Uterus (tissue), 4 donors: ENCODE measurements at places on chromosomes 7 and 10. TPM values are rescaled to one million over a fixed set of nuclear protein-coding genes. Genes with fewer than 3 reads are reported as not detected.

DNA sequence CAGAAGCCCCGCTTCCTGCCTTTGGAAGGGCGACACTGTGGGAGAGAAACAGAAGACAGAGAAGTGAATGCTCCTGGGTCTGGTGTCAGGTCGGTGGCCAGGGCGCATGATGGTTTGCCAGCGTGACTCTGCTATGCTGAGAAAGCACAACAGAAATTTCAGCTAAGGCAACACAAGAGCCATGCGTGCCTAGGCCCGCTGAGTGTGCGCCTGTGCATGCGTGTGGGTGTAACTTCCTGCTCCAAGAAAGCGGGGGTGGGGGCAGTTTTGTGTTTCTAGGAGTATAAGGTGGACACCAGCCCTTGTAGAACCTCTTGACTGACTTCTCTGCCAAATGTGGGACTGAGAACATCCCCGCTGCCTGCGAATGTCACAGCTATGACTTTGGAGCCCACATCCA is 6.2 kb downstream of the IGFBP3 start:
- no peak for DNase-seq
- H3K27ac ChIP-seq, result no peak overlapping the region
- H3K27me3 ChIP-seq, result no peaks in the 10 kb centered on the region

DNA sequence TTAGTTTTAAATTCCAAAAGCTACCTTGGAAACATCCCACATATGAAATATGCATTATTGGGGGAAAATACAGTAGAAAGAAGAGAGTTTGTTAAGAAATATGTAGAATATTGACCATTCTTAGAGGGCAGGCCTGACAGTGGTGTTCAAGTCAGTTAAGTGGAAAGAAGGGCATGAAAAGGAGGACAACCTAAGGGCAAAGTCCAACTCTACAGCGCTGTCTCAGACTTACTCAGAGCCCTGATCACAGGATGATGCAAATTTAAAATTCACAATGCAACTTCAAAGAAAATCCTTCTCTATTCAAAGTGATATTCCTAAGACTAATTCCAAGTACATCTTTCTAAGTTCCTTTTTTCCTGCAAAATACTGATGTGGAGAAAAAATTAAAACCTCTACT is 139.1 kb upstream of the LRRTM3 start:
- H3K36me3 ChIP-seq, result no peaks in the 10 kb centered on the region
- H3K4me3 ChIP-seq, result no peak overlapping the region
- no peaks in the 10 kb centered on the region for H3K27me3 ChIP-seq
- DNase-seq, result no peak

POU6F2 gene
- total RNA-seq, result not detected

ALKBH4 gene
- total RNA-seq, result 11.8 TPM

GRCh38 chr7:148306759-148307158 is 283.8 kb upstream of the C7orf33 start:
- no peak overlapping the region for H3K27ac ChIP-seq
- H3K4me1 ChIP-seq, result no peaks in the 10 kb centered on the region
- no peaks in the 10 kb centered on the region for H3K36me3 ChIP-seq
- no peak overlapping the region for H3K4me3 ChIP-seq
- no peak for DNase-seq

DNA sequence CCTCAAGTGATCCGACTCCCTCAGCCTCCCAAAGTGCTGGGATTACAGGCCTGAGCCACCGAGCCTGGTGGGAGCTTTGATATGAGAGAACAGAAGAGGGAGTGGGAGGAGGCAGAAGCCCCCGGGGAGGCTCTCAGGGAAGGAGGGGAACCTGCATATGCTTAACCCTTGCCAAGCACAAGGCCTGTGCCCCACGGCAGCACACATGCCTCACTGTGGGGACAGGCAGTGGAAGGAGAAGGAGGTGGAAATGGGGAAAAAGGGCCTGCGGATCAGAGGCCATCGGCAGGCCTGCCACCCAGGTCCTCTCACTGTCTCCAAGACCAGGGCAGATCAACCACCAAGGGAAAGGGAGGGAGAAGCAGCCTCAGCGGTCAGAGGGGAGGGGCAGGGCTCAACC is 7.2 kb upstream of the GRID1 start:
- DNase-seq, result peak; percentile 5
- no peaks in the 10 kb centered on the region for H3K36me3 ChIP-seq
- H3K27ac ChIP-seq, result no peak overlapping the region
- H3K27me3 ChIP-seq, result no peaks in the 10 kb centered on the region

DNA sequence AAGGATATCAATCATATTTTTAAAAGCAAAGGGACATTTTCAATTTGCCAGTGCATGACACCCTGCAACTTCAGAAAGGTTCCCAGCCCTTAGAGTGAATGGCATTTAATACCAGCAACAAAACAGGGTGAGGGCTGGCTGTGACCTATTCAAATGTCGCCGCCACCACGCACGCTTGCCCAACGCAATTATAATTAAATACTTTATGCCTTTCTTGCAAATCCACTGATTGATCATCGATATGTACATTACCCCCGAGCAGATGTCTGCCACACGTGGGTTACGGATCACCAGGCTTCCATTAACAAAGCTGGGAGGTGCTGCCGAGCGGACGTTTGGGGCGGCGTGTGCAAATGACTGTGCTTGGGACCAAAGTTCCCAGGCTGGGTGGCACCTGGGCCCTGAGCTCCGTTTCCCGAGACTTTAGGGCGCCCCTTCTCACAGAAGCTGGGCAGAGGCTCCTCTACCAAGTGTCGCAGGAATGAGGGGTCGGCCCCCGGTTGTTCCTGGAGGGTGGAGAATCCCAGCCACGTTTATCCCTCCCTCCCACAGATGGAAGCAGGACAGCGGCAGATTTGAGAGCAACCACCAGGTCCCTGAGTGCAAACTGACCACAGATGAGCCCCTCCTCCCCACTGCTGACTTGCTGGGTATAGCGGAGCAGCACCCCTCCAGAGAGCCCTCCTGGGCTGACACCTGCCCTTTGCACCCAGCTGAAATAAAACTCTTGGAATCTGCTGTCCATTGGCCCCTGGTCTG is 3.9 kb downstream of the FOXL3 start:
- no peak overlapping the region for H3K4me3 ChIP-seq
- no peaks in the 10 kb centered on the region for H3K4me1 ChIP-seq
- H3K27ac ChIP-seq, result no peak overlapping the region
- DNase-seq, result no peak
- peaks cover 28% of the 10 kb centered on the region for H3K27me3 ChIP-seq

GRCh38 chr7:98305951-98306535 is 24.6 kb downstream of the BRI3 start:
- DNase-seq, result no peak
- no peaks in the 10 kb centered on the region for H3K36me3 ChIP-seq
- H3K27me3 ChIP-seq, result no peaks in the 10 kb centered on the region
- H3K4me1 ChIP-seq, result no peaks in the 10 kb centered on the region

DNA sequence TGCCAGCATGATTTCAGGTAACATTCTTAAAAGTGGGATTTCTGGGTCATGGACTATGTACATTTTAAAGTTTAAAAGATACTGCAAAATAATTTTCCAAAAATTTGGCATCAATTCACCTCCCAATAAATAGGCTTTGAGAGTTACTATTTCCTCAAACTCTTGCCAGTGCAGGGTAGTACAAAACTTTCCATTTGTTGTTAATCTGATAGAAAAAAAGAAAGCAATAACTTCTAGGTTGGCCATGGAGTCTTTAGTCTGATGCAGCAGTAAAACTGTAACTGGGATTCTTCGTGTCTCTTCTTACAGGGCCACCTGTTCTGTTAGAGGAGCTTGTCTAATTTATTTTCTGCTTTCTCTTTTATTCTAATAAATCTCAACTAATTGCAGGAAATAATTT is 241.1 kb downstream of the MAGI2 start:
- no peaks in the 10 kb centered on the region for H3K4me1 ChIP-seq
- H3K36me3 ChIP-seq, result no peaks in the 10 kb centered on the region
- no peak overlapping the region for H3K4me3 ChIP-seq

NKX1-2 gene
- total RNA-seq, result not detected

- no peak overlapping the region for H3K4me3 ChIP-seq
- no peak for DNase-seq
- no peak overlapping the region for H3K27ac ChIP-seq
- H3K4me1 ChIP-seq, result no peaks in the 10 kb centered on the region
Observed at GRCh38 chr7:102232611-102233286, 53.9 kb upstream of the SH2B2 start.

GRCh38 chr7:116315803-116316202 is 105.5 kb downstream of the TES start:
- no peak overlapping the region for H3K27ac ChIP-seq
- no peaks in the 10 kb centered on the region for H3K36me3 ChIP-seq

TMEM270 gene
- not detected for total RNA-seq

EMX2 gene
- total RNA-seq, result 18.2 TPM

GRCh38 chr7:41185851-41186250 is 517.0 kb downstream of the INHBA start:
- DNase-seq, result no peak
- H3K36me3 ChIP-seq, result no peaks in the 10 kb centered on the region
- H3K4me1 ChIP-seq, result no peaks in the 10 kb centered on the region
- H3K27me3 ChIP-seq, result no peaks in the 10 kb centered on the region
